ENCODE measurements at places on chromosomes 3 and 15.

DNA sequence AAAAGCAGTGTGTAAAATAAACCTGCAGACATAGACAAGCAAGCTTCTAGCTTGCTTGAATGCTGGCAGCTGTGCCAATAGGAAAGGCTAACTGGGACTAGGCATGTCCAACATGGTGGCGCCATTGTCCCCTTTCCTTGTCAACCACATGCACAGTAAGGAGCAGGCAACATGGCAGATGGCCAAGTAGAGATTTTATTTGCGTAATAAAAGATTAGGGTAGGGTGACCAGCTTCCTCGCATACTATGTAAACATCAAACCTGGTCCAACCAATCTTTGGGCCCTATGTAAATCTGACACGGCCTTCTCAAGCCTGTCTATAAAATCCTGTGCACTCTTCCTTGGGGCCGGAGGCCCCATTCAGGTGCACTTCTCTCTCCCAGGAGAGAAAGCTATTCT lies 575.4 kb upstream of the GOLIM4 start:
- DNase-seq, result no peak

DNA sequence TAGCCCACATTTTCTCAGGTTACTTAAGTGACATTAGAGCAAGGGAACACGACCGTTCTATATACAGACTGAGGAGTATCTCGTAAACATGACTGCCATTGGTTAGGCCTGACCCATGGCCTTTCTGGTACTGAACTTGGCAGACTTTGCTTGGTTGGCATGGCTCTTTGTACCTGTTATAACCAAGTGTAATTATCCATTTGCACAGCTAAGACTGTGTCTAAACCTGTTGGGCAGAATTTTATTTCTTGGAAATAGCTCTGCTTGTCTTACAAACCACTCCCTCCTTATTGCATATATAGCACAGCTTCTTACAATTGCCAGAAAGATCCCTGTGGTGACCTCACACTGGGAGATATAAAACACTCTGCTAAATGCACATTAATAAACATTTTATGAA lies 106.9 kb downstream of the P2RY1 start:
- DNase-seq, result no peak

DNA sequence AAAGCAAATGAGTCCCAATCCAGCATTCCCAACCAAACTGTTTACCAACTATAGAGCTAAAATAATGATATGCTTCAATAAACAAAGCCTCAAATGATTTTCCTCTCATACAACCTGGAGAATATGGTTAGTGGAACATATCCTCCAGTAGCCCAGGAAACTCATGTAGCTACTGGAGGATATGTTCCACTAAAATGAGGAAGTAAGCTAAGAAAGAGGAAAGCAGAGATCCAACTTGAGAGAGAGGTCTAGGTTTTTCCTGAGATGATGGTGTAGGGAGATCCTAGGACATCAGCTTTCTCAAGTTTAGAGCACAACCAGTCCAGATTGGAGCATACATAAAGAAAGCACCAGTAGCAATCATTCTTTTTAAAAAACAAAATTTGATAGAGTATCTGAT lies 44.6 kb upstream of the SLC4A7 start:
- DNase-seq, result no peak

- no peak for DNase-seq
Observed at GRCh38 chr15:75148280-75148679, 53.4 kb upstream of the C15orf39 start.
